ENCODE measurements at places on chromosomes 1 and 21.

- DNase-seq, result no peak
Measured at GRCh38 chr1:229875086-229875485, 192.0 kb upstream of the GALNT2 start.

- DNase-seq, result no peak
Measured at GRCh38 chr1:56436912-56437417, 142.4 kb downstream of the PLPP3 start.

DNA sequence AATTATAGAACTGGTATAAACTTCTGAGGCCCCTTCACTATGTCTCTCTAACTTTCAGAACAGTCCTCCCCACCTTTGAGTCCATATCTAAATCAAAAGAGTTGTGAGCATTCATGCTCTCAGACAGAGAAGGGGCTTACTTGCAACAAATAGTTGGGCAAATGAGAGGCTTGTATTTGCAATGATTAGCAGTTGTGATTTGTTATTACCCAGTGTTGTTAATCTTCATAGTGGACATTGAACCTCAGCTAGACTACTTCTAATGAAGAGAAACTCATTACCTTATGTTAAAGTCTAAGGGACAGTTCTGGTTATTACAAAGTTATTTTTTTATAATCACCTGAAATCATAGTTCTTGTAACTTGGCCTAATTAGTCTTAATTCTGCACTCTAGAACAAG, 114.5 kb downstream of the RABGAP1L start:
- no peak for DNase-seq

DNA sequence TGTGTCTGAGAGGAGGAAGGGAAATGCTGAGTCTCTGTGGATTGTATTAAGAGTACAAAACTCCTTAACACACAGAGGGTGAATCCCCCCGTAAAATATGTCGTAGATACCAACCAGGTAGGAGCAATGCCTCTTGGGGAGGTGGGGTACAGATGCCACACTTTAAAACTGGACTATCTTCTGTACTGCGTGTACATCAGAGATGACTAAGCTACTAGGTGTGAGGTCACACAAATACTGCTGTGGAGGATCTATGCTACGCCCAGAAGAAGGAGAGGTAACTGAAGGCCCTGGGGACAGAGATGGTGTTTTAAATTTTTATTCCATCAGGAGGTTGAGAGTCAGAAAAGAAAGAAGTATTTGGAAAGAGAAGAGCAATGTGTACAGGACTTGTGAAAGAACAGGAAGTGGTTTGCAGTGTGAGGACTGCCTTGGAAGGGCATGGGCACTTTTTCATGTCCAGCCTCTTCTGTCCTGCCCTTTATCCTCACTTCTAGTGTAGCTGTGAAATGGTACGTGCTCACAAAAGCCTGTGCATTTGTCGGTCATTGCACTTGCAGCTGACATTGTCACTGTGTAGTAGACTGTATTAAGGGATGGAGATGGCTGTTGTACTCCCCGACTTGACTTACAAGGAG, 287.8 kb upstream of the CHRM3 start:
- no peak for DNase-seq

DNA sequence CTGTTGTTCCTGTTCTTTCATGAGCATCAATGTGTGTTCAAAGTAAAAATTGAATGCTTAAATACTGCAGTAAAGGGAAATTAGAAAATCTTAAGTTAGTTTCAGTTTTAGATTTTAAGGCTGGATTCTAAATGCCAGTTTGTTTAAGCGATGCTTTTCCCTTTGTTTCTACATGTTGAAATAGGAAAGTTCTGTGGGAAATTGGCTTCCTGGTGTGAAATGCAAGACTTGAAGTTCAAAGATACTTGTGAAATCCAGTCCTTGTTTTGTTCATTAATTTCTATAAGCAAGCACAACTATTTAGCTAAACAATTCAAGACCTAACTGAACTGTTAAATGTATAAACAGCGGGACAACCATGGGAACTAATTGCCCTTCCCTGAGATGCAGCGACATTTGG, 149.1 kb downstream of the LYPLAL1 start:
- no peak for DNase-seq

- no peak for DNase-seq
Measured at GRCh38 chr21:29416268-29416667, 117.5 kb downstream of the BACH1 start.

DNA sequence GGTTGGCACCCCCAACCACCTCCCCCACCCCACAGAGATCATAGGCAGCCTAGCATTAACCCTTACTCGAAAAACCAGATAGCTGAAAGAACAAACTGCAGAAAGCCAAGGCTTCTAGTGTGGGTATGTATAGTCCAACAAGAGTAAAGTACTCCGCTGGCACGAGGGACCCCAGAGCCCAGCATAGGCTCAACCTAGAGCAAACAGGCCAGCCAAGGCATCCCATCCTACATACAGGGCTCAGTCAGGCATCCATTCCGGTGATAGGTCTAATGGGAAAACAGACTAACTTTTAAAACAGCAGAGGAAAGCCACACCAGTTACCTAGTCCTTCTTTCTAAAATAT, 17.8 kb downstream of the DIPK1A start:
- DNase-seq, result no peak

DNA sequence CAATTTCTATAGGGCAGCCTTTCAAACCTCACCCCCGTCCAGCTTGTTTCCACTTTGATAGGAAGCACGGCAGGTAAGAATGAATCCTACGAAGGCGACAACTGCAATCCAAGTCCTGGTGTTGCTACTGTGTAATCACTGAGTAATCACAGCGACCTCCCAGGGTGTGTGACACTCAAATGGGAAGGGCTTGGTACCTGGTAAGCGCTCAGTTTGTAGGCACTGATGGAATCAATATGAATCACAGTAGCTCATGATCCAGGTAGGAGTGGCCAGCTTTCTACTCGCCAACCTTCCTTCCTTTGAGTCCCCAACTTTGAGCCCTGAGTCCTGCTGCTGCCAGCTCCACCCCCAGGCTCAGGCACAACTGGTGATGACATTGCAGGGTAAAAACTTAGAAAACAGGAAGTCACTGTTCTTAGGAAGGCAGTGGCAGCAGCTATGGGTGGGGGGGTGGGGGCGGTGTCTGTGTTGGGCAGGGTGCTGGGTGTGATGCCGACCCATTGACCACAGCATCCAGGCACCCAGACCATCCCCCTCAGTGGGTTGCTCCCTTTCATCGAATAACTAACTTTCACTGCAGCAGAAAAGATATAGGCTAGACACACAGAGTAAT, 70.7 kb downstream of the CD247 start:
- no peak for DNase-seq

DNA sequence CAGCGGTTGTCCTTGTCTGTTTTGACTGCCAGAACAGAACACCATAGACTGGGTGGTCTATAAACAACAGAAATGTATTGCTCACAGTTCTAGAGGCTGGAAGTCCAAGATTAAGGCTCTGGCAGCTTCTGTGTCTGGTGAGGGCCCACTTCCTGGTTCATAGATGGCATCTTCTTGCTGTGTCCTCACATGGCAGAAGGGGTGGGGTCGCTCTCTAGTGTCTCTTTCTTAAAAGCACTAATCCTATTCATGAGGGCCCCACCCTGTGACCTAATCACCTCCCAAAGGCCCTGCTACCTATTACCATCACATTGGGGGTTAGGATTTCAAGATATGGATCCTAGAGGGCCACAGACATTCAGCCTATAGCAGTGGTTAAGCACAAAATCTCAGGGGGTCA, 304.4 kb downstream of the NFIA start:
- no peak for DNase-seq

DNA sequence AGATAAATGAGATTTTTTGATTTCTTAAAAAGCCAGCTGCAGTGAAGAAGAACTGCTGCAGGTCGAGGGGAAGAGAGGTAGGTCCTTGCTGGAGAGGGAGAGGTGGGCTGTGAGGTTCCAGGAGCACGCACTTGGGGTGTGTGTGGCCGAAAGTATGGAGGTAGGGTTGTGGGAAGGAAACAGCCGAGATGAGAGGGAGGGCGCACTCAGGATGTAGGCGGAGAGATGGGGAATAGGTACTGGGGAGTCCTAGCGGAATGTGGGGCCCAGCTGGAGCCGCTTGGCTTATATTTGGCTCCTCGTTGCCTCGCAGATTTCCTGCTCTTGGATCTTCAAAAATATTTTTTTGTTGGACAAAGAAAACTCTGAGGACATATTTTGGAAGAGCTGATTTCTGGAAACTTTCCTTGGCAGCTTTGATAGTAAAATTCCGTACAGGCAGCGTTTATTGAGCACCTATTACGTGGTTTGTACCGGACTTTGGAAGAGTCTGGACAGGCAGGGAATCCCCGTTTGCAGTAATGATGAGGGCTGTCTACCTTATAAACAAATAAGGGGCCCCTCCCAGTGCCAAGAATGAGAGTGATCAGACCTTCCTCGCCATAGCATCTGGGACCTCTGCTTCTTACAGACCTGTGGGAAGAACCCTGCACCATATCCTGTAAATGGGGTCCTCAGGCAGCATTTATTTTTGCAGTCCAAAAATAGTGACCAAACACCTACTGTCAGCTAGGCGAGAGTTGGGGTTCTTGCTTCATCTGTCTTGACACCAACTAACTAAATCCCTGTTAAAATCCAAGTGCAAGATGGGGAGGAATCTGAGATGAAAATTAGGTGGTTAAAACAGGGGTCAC, 1.5 kb downstream of the LRRC8D start:
- no peak for DNase-seq

GRCh38 chr1:63691701-63692425, 82.0 kb upstream of the ROR1 start:
- peak; percentile 99 for DNase-seq

DNA sequence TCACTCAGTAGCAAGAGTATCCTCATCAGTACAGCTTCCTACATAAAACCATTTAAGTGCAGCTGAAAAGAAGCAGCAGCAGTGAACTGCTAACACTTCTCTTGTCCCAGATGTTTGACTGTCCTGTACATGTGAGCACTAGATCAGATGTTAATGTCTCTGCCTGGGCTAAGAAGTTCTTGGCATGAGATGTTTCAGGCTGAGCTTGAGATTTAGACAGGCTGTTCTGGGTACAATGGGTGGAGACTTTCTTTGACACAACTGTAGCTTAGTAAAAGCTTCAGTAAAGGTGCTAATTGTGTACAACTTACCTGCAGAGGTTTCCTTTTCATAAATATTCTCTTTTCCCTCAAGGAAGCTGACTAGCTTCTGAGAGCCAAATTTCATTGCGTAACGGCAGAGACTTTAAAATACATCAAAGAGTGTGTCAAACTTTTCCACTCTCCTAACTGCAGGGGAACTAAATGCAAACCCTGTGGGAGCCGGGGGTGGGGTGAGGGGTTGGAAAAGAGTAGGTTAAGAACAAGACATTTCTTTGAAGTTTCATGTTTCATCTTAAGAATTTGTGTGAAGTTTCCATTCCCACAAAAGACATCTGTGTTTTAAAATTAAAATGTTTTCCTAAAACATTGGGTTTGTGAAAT, 82.1 kb upstream of the CCDC190 start:
- DNase-seq, result peak; percentile 58

DNA sequence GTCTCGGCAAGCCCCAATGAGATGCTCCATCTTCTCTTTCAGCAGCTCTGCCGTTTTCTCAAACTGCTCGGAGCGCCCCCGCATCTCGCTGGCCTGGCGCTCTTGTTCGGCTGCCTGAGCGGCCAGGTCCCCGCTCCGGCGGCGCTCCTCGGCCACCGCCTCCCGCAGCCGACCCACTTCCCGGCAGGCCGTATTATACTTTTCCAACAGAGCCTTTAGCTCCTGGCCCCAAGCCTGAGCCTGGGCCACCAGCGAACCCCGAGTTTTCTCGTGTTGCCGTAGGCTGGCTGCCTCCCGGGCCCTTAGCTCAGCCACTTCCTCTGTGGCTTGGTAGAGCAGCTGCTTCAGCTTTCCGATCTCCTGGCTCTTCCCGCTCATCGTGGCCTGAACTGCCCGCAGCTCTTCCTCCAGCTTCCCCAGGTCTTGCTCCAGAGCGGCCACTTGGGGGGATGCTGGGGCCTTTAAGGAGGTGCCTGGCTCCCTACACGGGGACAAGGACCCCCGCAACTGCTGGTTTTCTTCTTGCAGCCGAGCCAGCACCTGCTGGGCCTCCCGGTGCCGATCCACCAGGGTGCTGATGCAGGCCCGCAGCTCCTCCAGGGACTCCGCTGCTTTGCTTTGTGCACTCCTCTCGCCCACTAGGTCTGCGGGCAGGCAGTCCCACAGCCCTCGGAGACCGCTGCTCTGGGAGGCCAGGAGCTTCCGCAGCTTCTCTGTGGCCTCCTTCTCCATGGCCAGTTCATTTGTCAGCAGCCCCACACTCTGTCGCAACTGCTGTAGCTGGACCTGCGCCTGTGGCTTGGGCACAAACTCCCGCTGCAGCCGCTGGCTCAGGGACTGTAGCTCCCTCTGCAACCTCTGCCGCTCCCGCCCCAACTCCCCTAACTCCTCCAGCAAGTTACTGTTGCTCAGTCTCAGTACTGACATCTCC, 13.4 kb upstream of the PIAS3 start:
- DNase-seq, result peak; percentile 75

DNA sequence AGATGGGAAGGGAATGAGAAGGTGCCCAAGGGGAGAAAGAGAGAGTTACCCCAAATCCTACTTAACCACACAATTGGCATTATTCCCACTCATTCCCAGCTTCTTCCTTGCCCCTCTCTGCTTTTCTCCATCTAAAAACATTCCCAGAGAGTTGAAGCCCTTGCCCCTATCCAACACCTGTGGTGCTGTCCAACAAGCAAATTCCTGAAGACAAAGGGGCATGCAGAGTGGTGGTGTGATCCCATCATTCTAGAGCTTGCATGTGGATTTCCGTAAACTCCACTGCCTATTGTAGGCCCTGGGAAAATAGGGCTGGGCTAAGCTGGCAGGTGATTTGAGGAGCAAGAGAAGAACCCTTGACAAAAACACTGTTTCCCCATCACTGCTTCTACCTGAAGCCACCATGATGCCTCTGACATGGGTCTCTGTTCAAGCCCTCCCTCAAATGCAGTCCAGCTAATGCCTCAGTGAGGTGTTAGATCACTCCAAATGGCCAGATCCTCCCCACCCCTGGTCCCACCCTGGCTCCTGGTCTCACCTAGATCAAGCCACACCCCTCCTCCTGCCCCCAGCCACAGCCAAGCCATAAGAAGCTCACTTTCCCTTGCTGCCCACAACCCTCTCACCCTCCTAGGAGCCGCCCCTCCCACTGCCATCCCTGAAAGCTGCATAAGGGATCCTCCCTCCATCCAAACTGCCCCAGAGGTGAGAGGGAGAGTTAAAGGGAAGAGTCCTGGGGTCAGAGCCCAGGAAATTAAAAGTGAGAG, 29.5 kb downstream of the SYT2 start:
- DNase-seq, result no peak

DNA sequence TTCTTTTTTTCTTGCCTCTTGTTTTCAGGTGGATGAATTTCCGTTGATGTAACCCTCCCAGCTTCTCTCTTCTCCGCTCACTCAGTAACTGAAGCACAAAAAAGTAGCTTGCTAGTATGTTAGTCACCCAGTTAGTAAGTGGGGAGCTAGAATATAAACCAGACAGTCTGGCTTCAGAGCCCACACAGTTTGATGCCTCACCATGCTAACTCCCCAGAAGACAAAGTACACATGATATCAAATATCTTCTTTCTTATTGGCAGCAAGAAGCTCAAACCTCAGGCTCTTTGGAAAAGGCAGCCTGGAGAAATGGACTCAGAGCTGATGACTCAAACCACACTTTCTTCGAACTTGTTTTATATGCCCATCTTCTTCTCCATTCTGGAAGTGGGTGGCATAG, 187.5 kb upstream of the PLXNA2 start:
- DNase-seq, result no peak

- DNase-seq, result peak; percentile 18
Measured at GRCh38 chr1:213274140-213274539, 223.1 kb downstream of the RPS6KC1 start.

Measured in muscle of leg (tissue), 16 donors.